SIG-M5 (cell line): ENCODE measurements at places on chromosomes 16 and 17.
A peak's percentile ranks its signal among the peaks of the same experiment; 100 is the strongest.

DNA sequence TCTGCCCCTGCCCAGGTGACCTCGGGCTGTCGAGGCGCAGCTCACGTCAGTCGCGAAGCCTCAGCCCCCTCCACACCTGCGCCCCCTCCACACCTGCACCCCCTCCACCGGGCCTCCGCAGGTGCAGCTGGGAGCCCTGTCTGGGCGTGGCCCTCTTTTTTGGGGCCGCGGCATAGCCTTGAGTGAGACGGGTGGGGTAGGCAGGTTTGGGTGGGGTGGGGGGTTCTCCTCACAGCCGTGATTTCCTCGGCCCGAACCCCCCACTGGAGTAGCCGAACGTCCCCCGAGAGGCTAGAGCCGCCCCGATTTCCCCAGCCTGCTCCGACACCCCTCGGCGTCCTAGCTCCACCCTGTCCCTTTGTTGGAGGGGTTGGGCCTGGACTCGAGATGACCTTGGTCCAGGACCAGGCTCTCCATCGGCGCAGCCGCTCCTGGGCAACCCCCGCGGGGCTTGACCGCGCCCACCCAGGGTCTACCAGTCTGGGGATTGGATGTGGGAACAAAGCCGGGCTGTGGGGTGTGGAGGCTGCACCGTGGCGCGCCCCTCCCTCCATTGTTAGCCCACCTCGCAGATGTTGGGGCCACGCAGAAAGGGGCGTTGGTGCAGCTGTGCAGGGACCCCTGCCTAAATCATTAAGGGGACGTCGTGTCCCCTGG is 626 bp downstream of the TUBB3 start:
- no peak for DNase-seq

DNA sequence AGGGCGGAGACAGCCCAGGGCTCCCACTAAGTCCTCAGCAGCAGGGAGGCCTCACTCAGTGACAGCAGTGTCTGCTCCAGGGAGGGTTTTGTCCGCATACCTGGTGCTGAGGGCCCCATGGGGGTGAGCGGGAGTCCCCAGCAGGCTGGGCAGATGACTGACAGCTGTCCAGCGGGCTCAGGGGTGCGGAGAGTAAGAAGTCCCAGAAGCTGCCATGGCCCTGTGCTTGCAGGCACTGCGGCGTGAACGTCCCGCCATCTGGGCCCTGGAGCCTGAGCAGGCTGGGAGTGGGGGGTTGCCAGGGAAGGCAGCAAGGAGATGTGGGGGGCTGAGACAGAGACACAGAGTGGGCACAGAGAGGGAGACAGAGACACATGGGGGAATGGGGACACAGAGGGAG is 20.1 kb downstream of the CACNA1G start:
- DNase-seq, result no peak

DNA sequence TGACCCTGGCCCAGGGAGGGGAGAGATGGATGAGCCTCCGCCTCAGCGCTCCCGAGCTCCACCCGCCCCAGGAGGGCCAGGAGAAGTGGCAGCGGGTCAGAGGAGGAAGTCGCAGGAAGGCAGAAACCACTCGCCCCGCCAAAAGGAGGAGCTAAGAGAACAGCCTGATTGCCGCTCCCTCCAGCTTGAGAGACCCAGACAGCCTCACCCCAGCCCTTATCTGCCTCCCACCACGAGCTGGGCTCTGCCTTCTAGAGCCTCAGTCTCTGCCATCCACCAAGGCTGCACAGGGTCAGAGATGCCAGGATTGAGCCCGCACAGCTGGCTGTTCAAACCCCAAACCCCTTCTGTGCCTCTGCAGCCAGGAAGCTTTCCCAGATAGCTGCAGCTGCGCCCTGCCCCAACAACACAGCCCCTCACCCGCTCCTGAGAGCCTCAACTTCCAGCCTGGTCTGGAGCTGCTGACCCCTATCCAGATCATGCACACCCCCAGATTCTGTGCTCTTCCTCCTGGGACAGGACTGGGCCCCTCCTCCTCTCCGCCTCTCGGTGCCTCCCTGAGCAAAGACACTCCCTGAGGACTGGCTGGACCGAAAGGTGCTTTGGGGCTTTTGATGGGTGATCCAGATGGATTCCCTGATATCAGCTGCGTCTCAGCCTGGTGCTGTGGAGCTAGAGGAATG is 1.0 kb upstream of the ATP2A3 start:
- peak; percentile 35 for DNase-seq

DNA sequence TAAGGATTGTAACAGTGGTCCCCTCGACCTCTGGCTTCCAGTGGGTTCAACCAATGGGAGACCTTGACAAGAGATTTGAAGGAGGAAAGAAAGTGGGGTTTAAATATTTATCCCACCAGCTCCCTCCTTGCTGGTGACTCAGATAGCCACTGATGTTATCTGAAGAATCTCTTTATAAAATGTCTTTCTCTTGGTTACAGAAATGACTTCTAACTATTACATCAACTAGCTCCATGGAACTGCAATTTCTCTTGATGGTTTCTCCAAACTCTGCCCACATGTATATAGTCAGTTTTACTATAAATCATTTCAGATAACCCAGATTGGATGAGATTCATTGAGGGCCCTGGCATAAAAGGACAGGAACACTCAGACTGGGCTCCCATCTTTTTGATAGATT is 920.2 kb upstream of the SOX9 start:
- no peak for DNase-seq

DNA sequence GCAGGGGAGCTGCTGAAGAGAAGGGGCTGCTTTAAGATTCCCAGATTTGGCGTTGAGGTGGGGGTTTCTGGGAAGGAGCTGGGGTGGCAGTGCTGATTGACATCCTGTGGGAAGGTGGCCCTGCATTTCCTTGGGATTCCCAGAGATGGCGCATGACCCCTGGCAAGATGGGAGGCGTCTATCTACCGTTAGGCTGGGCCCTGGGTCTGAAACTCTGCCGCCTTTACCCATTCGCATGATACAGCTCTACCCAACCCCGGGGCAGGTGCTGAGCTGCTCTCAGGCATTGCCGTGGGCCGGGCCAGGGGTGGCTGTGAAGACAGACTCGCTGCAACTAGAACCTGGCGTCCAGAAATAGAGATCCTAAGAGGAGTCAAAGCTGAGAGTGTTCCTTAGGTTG is 9.9 kb upstream of the MVD start:
- no peak for DNase-seq

DNA sequence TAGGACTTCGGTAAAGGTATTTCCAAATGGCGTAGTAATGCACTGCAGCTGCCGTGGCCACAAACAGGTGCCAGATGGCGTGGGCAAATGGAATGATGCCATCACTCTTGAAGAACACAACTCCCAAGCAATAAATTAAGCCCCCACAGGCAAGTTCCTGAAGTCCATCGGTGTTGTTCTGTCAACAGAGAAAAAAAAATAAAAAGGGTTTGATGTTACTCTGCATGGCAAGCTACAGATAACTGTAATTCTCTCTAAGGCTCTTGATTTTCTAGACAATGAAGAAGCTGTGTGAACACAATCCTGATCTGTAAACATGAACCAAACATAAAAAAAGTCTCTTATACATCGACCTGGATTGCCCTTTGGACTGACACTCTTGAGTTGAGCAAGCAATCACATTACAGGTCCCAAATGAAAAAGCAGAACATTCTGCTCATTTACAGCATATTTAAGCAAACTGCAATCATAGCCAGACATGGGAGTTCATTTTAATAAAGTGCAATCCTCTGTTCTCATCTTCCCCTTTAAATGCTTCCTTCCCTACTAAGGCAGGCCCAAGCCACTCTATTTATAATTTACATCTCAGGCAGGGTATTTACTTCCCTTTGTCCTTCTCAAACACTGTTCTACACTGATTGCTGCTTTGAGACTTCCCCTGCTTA is 27.1 kb downstream of the MMD start:
- no peak for DNase-seq

- no peak for DNase-seq
Measured at GRCh38 chr16:19846436-19846835, 38.2 kb downstream of the GPRC5B start.

GRCh38 chr17:35732806-35733136 is 1.3 kb downstream of the RASL10B start:
- no peak for DNase-seq

DNA sequence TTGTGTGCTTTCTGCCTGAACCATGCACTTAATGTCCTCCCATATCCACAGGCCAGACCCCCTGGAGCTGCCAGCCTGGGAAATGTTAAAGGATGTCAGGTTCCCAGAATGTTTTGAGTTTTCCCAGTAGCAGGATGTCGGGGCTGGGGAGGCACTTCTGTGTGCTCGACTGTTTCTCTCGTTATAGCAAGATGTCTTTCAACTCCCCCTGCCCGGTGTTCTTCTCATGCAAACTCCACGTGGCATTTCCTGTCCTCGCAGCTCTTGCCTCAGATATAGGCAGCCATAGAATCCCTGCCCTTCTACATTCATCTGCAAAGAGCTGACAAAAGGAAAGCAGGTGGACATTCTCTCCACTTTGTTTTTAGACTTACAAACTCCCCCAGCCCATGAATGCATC is 457.2 kb upstream of the CDH11 start:
- DNase-seq, result no peak
